NCI-H2081 (cell line): ENCODE measurements at places on chromosomes 1 and 21.

DNA sequence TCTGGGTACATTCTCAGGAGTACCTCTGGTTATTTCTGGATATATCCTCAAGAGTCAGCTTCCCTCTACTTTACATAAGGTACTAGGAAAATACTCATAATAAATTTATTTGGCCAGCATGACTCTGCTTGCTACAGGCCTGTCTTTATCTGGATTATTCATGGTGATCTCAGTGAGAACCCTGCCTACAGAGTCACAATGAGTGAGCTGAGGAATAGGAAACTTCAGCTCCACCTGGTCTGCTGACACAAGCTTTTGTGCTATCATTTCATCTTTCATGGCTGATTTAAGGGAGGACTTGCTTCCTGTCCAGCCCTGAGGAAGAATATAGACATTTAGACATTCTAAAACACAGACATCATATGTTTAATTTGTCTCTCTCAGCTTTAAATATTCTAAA is 19.5 kb upstream of the SUCO start:
- DNase-seq, result no peak

- no peak for DNase-seq
Observed at GRCh38 chr1:113860891-113861290, 10.6 kb downstream of the PTPN22 start.

- peak; percentile 32 for DNase-seq
Observed at GRCh38 chr1:24724345-24725208, 20.7 kb upstream of the CLIC4 start.

DNA sequence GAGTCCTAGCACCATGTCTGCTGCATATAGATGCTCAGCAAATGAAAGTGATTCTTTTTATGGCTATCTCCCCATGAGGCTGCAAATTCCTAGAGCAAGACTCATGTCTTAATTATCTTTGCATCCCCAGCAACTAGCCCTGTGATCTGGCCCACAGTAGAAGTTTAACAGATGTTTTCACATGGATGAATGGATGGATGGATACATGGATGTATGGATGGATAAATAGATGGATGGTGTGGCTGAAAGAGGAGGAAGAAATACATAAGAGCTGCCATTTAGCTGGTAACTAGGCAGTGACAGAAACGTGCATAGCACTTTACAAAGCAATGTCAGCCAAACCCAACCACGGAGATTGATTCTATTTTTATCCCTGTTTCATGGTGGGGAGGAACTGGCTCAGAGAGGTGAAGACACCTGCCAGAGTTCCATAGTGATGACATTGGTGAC is 32.7 kb upstream of the ZBTB40 start:
- no peak for DNase-seq

- DNase-seq, result no peak
Observed at GRCh38 chr1:17775796-17776195, 20.7 kb downstream of the ACTL8 start.

GRCh38 chr1:214966346-214966745 is 116.2 kb upstream of the KCNK2 start:
- DNase-seq, result no peak

DNA sequence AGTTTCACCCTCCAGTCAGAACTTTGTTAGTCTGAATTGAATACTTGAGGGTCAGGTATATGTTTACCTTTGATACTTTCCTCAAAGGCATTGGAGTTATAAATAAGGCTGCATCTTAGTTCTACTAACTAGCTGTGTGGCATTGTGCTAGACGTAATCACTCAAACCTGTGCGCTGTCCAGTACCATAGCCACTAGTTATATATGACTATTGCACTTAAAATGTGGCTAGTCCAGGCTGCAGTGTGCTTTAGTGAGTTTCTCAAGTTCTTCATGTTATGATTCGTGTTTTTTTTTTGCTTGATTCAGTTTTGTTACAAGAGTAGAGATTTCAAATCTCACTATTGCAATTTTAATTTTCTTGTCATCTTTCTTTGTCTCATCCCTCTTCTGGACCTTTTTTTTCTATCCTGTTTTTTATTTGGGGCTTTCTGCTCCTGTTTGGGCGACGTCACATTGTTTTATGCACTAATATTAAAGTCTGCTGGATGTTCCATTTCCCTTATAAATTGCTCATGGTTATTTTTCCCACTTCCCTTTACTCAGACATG is 5.7 kb downstream of the MAN1A2 start:
- DNase-seq, result no peak

- DNase-seq, result no peak
Observed at GRCh38 chr1:29967261-29967660, 730.9 kb downstream of the PTPRU start.

- DNase-seq, result no peak
Observed at GRCh38 chr1:24357038-24357437, 37.9 kb downstream of the GRHL3 start.

DNA sequence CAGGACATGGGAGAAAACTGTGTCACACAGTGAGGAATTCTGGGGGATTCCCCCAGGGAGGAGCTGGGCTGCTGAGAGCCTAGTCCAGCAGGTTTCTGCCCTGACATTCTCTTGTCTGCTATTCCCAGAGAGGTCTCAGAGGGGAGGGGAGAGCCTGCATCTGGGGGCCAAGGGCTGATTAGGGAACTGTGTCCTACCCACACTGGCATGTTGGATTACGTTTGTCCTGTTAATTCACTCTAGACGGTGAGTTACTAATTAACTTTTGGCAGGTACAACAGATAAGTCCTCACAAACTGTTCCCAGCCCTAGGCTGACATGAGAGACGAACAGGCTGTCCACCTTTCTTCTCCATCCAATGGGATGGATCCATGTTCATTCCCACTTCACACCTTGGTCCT is 2.6 kb upstream of the SH3BGRL3 start:
- no peak for DNase-seq

- DNase-seq, result no peak
Observed at GRCh38 chr1:1081311-1082238, 7.5 kb upstream of the RNF223 start.

GRCh38 chr21:33089395-33090119 is 19.6 kb downstream of the OLIG1 start:
- no peak for DNase-seq

DNA sequence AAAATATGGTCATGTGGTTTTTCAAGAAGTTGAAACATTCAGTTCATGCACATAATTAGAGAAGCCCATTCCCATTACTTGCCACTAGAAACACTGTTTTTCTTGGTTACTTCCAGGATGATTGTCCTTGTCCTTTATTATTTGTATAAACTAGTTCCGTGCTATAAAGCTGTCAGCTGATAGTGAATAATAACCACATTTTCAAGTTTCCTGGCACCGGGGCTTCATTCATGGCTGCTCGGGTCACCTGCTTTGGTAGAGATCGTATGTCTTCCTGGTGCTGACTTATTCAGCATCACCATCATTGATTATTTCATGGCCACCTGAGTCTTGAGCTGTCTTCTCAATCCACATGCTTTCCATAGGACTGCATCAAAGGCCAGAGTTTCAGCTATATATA is 62.9 kb upstream of the ZNF326 start:
- DNase-seq, result no peak

GRCh38 chr1:176926330-176927086 is 238.0 kb downstream of the ASTN1 start:
- DNase-seq, result no peak

GRCh38 chr21:44425307-44425894 is 29.9 kb upstream of the LRRC3 start:
- DNase-seq, result peak; percentile 21

DNA sequence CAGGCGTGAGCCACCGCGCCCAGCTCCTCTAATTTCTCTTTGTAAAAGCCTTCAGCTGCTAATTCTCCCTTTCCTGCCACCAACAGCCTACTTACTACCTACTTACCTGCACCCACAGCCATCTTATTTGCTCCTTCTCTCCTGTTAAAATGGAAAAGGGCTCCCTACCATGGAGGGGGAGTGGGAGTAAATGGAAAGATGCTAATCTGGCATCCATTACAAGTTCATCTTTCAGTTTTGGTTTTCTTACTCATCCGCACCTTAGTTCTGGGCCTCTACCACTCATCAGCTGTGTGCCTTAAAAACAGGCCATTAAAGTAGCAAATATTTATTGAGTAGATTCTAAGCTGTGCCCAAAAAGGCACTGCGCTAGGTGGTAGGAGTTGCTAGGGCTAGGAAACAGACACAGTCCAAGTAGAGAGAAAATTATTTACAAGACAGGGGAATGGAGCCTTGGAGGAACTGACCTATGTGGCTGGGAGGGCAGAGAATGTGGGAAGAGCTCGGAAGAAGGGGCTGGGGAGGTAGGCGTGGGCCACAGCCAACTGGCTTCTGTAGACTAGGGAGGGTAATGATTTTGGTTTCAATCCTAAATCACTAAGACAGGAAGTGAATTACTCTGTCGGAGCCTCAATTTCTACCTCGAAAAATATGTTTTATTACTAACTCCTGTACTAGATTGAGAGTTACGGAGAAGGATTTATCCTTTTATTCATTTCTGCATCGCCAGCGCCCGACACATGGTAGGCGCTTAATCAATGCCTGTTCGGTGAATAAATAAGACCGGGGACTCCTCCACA is 685 bp upstream of the DDI2 start:
- DNase-seq, result no peak

- no peak for DNase-seq
Observed at GRCh38 chr1:154951901-154952657, 3.8 kb downstream of the PBXIP1 start.

- DNase-seq, result peak; percentile 87
Observed at GRCh38 chr1:33181921-33182341, at the start of gene TRIM62. TRIM62 (minus strand) TSS chr1:33182043; CDS start chr1:33181432, 611 bp downstream.

DNA sequence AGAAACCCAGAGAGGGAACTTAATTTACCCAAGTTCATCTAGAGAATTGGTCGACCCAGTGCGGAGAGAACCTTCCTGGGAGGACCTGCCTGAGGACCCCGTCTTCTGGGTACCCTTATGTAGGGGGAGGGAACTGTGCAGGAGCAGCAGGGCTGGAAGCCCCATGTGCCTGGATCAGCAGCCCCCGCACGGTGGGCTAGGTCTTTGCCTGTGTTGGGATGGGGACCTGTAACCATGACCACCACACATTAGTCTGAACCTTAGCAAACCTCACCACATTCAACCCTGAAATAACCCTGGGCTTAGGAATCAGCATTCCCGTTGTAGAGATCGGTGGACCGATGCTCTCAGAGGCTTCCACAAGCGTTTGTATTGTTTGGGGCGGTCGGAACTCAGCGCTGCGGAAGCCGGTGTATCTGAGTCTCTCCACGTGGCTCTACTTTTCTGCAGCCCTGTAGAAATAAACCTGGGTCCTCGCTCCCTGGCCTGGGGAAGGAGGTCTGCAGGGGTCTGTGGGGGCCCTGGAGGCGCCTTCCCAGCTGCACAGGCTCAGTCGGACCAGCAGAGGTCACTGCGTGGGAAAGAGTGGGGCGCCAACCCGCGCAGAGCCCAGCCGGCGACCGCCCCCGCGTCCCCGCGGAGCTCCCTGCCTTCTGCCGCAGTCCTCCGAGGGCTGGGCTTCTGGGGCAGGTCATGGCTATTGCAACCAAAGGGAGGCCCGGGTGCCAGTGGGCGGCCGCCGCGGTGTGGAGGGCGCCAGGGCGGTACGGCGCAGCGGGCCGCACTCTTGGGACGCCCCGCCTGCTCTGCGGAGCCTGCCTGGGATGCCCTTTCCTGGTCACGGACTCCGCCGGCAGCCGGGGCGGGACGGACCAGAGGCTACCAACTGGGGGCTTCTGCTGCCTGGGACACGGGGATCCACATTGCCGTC is 36.2 kb upstream of the KCNA10 start:
- DNase-seq, result no peak

DNA sequence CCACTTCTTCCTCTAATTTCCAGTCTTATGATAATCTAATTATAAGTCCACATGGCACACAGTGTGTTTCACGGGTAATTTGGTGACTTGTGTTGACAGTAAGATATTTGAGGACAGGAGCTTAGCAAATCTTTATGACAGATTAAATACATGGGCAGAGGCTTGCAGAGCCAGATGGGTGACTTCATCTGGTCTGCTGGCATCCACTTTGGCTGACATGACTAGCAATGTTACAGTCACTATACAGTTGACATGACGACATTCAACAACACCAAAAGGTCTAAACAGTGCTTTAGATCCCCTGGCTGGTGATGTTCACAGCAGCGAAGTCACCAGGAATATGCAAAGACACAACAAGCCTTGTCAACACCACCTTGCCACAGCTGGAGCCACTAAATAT is 147.2 kb downstream of the ETS2 start:
- no peak for DNase-seq

- DNase-seq, result no peak
Observed at GRCh38 chr1:31674626-31675025, 29.2 kb downstream of the COL16A1 start.

- no peak for DNase-seq
Observed at GRCh38 chr1:175865041-175865766, 121.8 kb upstream of the TNR start.

- no peak for DNase-seq
Observed at GRCh38 chr1:11873395-11874257, 14.9 kb upstream of the NPPB start.
